ENCODE measurements at places on chromosomes 1 and 21.

- no peak for DNase-seq
These were observed 59.8 kb downstream of the TOR1AIP2 start for GRCh38 chr1:179817789-179818188.

GRCh38 chr1:145871994-145872924 is 13.4 kb upstream of the PIAS3 start:
- DNase-seq = no peak

DNA sequence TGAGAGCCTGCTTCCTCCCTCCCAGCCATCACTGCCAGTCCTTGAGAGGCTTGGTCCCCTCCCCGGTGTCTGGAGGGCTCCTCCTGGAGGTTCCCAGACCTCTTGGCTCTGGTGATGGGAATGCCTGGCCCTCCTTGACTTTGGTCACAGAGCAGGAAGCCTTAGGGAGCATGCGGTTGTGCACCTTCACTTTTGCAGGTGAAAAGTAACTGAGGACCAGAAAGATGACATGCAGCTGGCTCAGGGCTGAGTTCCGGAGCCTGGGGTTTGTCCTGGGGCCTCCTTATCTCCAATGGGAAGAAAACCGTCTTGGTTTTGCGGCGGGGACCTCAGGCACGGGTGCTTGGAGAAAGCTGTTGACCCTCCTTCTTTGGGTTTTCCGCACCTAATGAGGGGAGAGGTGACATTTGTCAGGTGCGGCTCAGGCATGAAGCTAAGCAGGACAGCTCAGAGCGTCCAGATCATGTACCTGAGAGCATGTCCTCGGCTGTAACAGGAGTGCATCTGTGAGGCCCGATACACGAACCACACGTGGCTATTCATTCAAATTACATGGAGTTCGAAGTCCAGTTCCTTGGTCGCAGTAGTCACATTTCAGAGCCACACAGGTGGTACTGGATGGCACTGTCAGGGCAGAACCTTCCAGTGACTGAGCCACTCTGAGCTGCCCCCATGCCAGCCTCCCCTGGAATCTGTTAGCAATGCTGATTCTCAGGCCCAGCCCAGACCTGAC is 608 bp upstream of the MX2 start:
- DNase-seq = no peak

- DNase-seq = no peak
These were observed 125.4 kb downstream of the PTGER3 start for GRCh38 chr1:70922196-70922595.

DNA sequence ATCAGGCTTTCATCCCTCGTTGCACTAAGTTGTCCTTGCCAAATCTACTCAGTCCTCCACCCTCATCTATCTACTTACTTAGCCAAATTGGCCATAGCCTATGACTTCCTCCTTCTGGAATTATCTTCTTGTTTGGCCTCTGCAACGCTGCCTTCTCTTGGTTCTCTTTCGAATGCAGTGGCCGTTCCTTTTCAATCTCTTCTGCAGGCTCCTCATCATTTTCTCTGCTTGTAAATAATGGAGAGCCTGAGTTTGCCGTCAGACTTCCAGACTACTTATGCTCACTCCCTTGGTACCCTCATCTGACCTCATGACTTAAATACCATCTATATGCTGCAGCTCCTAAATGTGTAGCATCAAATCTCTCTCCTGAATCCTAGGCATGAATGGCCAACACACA is 22.4 kb upstream of the SRRM1 start:
- no peak for DNase-seq
